H9 (cell line): ENCODE measurements at places on chromosomes 5 and 9. TPM values are rescaled to one million over a fixed set of nuclear protein-coding genes. Genes with fewer than 3 reads are reported as not detected.
A peak's percentile ranks its signal among the peaks of the same experiment; 100 is the strongest.

The CDKN2B-AS1 gene
- total RNA-seq, result not detected in 2 replicates

GRCh38 chr9:123150708-123151503 lies 117.4 kb downstream of the GPR21 start:
- no peak overlapping the region for H3K4me3 ChIP-seq
- peaks cover 26% of the 10 kb centered on the region for H3K36me3 ChIP-seq
- no peaks in the 10 kb centered on the region for H3K4me1 ChIP-seq
- no peaks in the 10 kb centered on the region for H3K27me3 ChIP-seq
- H3K27ac ChIP-seq, result no peak overlapping the region
- no peak for DNase-seq

DNA sequence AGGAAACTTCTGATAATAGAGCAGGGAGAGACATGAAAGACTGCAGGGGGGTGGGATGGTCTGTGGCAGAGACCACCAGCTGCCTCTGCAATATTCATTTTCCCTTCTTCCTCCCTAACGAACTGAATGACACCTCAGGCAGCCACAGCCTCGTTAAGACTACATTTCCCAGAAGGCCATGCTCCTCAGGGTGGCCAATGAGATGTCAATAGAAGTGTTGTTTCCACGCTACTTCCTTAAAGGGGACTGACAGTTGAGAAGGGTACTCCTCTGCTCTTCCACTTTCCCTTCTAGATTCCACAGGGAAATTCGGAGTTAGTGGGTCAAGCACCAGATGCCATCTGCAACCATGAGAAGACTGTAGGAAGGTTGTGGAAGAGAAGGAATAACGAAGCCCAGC lies 52.0 kb upstream of the DAPK1 start:
- no peaks in the 10 kb centered on the region for H3K27me3 ChIP-seq
- DNase-seq, result peak; percentile 58
- H3K4me1 ChIP-seq, result 0 out of 2 replicates have a peak, but pooled peaks cover 4% of the 10 kb centered on the region
- H3K36me3 ChIP-seq, result no peaks in the 10 kb centered on the region; the same call in 2 of the 3 replicates
- peak overlapping the region; percentile 39 for H3K4me3 ChIP-seq
- H3K27ac ChIP-seq, result no peak overlapping the region

- H3K36me3 ChIP-seq, result peaks cover 2% of the 10 kb centered on the region; the same call in 2 of the 3 replicates
- H3K27ac ChIP-seq, result no peak overlapping the region
- H3K27me3 ChIP-seq, result no peaks in the 10 kb centered on the region
- no peak overlapping the region for H3K4me3 ChIP-seq
Measured at GRCh38 chr5:60779466-60779865, 64.6 kb downstream of the ELOVL7 start.

The NACC2 gene
- total RNA-seq, result 11.5 TPM in 2 replicates

The LHX3 gene
- total RNA-seq, result not detected in 2 replicates

DNA sequence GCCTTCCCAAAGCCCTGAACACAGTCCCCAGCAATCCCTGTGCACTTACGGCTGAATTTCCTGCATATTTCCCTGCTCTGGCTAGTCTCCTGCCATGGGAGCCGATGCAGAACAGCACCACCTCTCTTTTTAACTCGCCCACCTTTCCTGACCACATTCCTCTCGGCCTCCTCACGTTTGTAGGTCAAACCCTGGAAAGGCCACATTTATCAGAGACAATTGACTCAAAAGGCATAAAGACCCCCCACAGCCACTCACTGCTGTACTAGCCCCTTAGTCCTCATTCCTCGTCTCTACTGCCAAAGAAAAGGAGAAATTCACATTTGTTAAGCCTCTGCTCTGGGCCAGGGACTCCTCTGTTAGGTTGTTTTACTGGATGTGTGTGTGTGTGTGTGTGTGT lies 43.6 kb downstream of the ENC1 start:
- no peaks in the 10 kb centered on the region for H3K27me3 ChIP-seq
- H3K4me3 ChIP-seq, result no peak overlapping the region
- DNase-seq, result peak; percentile 59
- H3K36me3 ChIP-seq, result no peaks in the 10 kb centered on the region
- no peak overlapping the region for H3K27ac ChIP-seq

GRCh38 chr9:5988265-5988664 lies 27.2 kb downstream of the RANBP6 start:
- no peak for DNase-seq
- H3K4me3 ChIP-seq, result no peak overlapping the region
- no peaks in the 10 kb centered on the region for H3K27me3 ChIP-seq
- no peak overlapping the region for H3K27ac ChIP-seq

DNA sequence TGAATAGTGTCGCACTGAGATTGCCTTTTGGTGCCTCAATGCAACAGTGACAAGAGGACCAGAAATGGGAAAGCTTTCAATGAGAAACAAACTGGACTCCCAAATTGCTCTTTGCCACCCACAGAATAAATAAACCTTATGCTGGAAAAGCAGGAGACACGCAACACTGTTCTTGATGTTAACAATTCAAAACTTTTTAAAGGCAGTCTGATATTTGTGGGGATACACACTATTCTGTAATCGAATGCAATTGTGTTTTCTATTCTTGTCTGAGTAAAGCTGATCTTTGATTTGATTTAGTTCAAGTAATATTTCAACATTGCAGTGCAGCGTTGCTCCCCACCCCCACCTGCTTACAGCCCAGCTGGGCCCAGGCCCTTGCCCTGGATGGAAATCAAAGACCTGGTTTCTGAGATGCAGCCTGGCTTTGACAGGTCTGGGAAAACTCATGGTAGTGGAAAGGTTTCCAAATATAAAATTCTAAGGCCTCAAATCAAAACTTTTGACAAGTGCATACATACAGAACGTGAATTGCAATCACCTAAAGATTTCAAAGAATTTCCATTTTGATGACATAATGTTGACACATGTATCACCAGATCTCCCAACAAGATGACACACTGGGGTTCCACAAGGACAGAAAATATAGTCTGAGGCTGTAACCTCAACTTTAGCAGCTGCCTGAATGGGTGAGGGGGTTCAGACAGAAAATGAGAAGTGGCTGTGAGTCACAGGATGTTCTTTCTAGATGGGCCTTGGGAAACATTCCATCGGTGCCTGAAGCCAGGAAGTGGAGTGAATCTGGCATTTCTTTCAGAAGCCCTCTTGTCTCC lies 55.1 kb downstream of the ABCA1 start:
- H3K4me3 ChIP-seq, result 0 out of 3 replicates have a peak overlapping the region, but pooled peaks have one; percentile 11
- H3K4me1 ChIP-seq, result no peaks in the 10 kb centered on the region; the same call in 1 of the 2 replicates
- no peaks in the 10 kb centered on the region for H3K27me3 ChIP-seq
- H3K36me3 ChIP-seq, result peaks cover 28% of the 10 kb centered on the region
- no peak overlapping the region for H3K27ac ChIP-seq

GRCh38 chr5:72305194-72306142 lies 14.6 kb downstream of the MRPS27 start:
- no peaks in the 10 kb centered on the region for H3K27me3 ChIP-seq
- H3K36me3 ChIP-seq, result peaks cover 18% of the 10 kb centered on the region
- no peak for DNase-seq

The SPINK5 gene
- 5.6 and 6.0 TPM in 2 replicates for total RNA-seq

- H3K27me3 ChIP-seq, result no peaks in the 10 kb centered on the region
- no peak overlapping the region for H3K27ac ChIP-seq
- no peak for DNase-seq
- H3K36me3 ChIP-seq, result no peaks in the 10 kb centered on the region
- no peak overlapping the region for H3K4me3 ChIP-seq
- H3K4me1 ChIP-seq, result no peaks in the 10 kb centered on the region
Measured at GRCh38 chr5:9515436-9515835, 30.4 kb downstream of the SEMA5A start.

The ITGA2 gene
- total RNA-seq, result 3.0 and 3.2 TPM in 2 replicates

DNA sequence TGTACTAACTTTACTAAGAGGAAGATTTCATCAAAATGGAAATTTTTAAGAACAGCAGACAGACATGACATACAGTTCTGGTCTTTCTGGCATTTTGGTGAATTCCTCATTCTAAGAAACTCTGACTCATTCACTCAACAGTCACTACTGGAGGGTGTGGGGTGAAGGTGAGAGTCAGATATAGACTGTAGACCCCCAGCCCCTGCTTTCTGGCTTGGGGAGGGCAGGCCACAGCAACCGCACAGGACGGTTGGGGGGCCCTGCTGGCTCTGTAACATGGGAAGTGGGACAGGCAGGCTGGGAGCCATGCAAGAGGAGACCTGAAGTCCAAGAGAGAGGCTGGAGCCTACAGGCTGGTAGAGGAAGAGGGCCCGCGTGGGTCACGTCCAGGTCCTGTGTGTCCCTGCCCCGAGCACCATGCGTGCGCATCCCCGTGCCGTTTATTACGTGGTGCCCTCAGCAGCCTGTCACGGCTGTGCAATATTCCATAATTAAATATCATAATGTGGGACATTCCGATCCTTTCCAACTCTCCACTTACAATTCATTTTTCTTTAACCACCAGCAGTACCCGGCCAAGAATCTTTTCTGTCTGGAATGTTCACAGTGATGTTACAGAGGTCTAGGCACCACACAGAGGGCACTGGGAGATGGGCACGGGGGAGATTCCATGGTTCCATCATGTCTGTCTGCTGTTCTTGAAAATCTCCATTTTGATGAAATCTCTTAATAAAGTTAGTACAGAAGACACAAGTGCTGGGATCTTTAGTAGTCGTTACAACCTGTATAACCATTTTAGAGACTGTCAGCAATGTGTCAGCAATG lies 75.5 kb downstream of the SEMA4D start:
- no peak for DNase-seq
- H3K4me3 ChIP-seq, result no peak overlapping the region
- no peak overlapping the region for H3K27ac ChIP-seq
- peaks cover 18% of the 10 kb centered on the region for H3K36me3 ChIP-seq

The ARHGEF37 gene
- total RNA-seq, result 0.39 and 0.42 TPM in 2 replicates

The NIPBL gene
- 56.0 and 61.3 TPM in 2 replicates for total RNA-seq

The SPINK7 gene
- not detected in 2 replicates for total RNA-seq

The ORM2 gene
- 1.2 and 1.4 TPM in 2 replicates for total RNA-seq

GRCh38 chr9:83425240-83425639 lies 113.0 kb downstream of the FRMD3 start:
- no peaks in the 10 kb centered on the region for H3K36me3 ChIP-seq
- H3K27ac ChIP-seq, result no peak overlapping the region
- no peak overlapping the region for H3K4me3 ChIP-seq
- no peaks in the 10 kb centered on the region; the same call in 1 of the 2 replicates for H3K4me1 ChIP-seq

DNA sequence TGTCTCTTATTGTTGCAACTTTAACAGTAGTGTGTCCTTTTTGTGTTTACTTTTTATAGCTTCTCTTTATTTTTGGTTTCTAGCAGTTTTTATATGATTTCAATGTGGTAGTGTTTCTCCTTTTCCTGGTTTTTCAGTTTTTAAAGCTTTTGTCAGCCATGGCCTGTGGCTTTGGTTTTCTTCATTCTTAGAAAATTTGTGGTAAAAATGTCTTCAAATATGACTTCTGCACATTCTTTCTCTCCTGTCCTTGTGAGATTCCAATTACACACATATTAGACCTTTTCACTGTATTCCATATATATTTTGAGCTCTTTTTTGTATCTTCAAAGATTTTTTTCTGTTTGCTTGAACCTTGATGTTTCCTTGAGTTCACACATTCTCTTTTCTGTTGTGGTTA lies 180.5 kb downstream of the CNTLN start:
- no peaks in the 10 kb centered on the region for H3K4me1 ChIP-seq
- peaks cover 5% of the 10 kb centered on the region for H3K36me3 ChIP-seq
- DNase-seq, result no peak
- no peak overlapping the region for H3K4me3 ChIP-seq

DNA sequence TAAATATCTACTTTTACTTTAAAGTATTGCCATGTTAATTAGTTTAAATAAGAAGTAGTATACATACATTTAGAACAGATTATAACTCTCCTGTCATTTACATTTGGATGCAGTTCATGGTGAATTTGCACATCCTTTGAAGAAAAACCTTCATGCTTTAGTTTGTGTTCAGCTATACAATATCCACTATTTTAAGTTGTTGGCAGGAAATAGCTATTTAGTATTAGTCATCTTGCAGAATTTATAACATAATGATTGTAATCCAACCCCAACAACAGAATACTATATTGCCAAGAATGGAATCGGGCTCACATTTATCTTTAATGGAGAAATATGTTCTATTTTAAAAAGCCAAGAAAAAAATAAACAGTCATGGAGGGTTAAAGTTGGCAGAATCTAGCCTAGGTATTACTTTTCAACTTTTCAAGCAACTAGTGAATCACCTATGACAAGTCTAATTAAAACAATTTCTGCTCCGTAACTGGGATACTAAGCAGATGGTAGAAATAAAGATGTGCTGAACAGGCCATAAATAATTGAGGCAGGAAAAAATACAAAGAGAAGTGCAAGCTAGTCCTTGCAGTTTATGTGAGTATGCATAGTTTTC lies 1170.6 kb upstream of the NUDT12 start:
- no peak for DNase-seq
- H3K36me3 ChIP-seq, result no peaks in the 10 kb centered on the region
- no peaks in the 10 kb centered on the region for H3K27me3 ChIP-seq
- no peak overlapping the region for H3K4me3 ChIP-seq
- H3K27ac ChIP-seq, result no peak overlapping the region

DNA sequence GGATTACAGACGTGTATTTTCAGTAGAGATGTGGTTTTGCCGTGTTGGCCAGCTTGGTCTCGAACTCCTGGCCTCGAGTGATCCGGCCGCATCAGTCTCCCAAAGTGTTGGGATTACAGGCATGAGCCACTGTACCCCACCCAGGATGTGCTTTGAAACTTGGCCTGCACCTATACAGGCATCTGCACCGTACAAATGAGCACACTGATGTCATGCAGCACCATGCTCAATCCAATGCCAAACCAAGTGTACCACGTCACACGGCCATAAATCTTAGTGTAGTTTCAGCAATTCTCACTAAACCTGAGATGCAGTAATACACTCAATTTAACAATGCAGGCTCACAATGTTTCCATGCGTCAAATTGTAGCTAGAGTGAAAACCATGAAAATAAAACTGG lies 6.3 kb downstream of the NSUN2 start:
- H3K36me3 ChIP-seq, result peaks cover 82% of the 10 kb centered on the region
- H3K4me1 ChIP-seq, result no peaks in the 10 kb centered on the region
- no peak for DNase-seq
- H3K27ac ChIP-seq, result no peak overlapping the region
- no peak overlapping the region for H3K4me3 ChIP-seq

The TCF7 gene
- 17.2 and 18.2 TPM in 2 replicates for total RNA-seq

DNA sequence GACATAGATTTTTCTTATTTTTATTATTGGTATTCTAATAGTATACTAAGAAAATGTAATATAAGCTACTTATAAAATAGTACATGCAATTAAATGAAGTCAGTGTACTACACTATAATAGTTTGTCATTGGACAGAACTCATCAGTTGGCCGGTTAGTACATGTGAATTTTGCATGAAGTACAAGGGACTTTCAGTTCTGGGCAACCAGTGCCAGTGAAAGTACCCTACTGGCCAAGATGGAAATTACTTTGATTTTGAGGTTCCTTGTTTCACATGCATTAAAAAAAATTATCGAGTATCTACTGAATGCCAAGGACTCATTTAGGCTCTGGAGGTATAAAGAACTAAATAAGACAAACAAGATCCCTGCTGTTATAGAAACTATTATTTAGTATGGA lies 213.4 kb upstream of the ELL2 start:
- H3K36me3 ChIP-seq, result no peaks in the 10 kb centered on the region
- no peaks in the 10 kb centered on the region for H3K4me1 ChIP-seq

GRCh38 chr9:22053178-22053577 lies 44.1 kb upstream of the CDKN2B start:
- no peak overlapping the region for H3K4me3 ChIP-seq
- no peaks in the 10 kb centered on the region for H3K4me1 ChIP-seq
- H3K27me3 ChIP-seq, result no peaks in the 10 kb centered on the region

- H3K4me1 ChIP-seq, result no peaks in the 10 kb centered on the region
- H3K27me3 ChIP-seq, result no peaks in the 10 kb centered on the region
- H3K27ac ChIP-seq, result no peak overlapping the region
- peaks cover 2% of the 10 kb centered on the region; the same call in 1 of the 3 replicates for H3K36me3 ChIP-seq
- H3K4me3 ChIP-seq, result no peak overlapping the region
- DNase-seq, result no peak
Measured at GRCh38 chr5:61591859-61592258, 259.8 kb downstream of the ZSWIM6 start.

- H3K27me3 ChIP-seq, result no peaks in the 10 kb centered on the region
- H3K4me1 ChIP-seq, result peaks cover 4% of the 10 kb centered on the region; the same call in 1 of the 2 replicates
- H3K27ac ChIP-seq, result no peak overlapping the region
- DNase-seq, result no peak
- H3K36me3 ChIP-seq, result peaks cover 9% of the 10 kb centered on the region
Measured at GRCh38 chr5:108523360-108523759, 141.5 kb upstream of the FBXL17 start.

The PCDHGB1 gene
- 5.0 and 5.2 TPM in 2 replicates for total RNA-seq

The EPB41L4A gene
- 4.8 and 4.9 TPM in 2 replicates for total RNA-seq
